ENCODE measurements at places on chromosomes 12 and 14.

- no peak for DNase-seq
Measured at GRCh38 chr12:119570771-119571170, 22.8 kb upstream of the TMEM233 start.

DNA sequence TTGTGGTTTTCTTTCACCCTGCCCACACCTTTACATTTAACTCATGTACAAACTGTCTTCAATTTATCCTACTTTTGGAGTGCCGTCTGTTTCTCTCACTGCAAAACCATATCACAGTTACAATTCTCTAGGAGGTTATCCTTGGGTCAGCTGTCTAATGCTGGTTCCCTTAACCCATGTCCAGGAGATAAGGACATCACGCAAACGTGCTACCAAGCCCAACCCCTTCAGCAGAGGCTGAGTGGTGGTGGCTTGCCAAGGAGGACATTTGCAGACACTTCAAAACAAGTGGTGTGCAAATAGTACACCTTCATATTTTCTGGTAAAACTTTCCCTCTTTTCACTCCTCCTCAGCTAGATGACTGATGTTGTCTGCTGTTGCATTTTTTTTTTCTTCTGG, 167.9 kb downstream of the PAX9 start:
- DNase-seq: no peak

DNA sequence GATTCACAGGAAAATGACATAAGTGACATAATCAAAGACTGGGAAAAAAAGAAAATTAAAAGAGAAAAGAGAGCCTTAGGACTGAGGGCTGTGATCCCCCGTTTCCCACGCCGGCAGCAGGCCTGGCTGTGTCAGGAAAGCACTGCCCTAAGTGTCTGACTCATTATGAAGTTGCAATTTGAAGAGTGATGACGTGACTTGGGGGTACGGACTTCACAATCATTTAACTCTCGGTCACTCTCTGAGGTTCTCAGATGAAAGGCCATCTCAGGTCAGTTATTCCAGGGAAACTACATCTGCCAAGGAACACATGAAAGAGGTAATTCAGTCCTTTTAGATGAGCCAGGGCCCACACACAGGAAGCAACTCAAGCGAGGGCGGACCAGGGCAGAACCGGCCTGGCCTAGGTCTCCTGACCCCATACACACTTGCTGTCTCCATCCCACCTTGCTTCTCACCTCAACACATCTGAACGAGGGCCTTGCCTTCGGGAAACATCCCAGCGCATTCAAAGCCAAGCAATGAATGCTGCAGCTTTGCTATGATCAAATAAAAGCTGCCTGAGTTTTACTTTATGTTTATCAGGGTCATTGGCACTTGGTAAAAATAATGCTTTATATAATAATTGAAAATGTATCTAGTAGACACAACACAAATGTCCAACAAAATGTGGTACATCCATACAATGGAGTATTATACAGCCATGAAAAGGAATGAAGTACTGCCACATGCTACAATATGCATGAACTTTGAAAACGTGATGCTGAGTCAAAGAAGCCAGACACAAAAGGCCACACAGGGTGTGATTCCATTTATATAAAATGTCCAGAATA, 2.7 kb downstream of the SSH1 start:
- DNase-seq: no peak

GRCh38 chr12:104704224-104704779, 247.6 kb downstream of the CHST11 start:
- DNase-seq: no peak

DNA sequence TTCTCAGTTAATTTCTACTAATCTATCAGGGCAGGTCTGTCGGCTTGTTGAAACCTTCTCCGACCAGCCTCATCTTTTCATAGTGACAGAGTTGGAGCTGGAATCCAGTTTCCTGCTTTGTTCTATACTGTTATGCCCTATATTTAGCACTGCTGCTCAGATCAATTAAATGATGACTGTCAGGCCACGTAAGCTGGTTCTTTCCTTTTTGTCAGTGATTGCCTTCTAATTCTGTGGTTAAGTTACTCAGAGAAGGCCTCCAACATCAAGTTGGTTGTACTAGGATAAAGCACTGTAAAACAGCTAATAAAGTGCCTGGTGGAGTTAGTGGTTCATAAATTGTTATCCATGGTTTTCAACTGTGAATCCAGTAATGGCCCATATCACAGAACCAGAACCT, 22.6 kb downstream of the DERA start:
- DNase-seq: no peak

DNA sequence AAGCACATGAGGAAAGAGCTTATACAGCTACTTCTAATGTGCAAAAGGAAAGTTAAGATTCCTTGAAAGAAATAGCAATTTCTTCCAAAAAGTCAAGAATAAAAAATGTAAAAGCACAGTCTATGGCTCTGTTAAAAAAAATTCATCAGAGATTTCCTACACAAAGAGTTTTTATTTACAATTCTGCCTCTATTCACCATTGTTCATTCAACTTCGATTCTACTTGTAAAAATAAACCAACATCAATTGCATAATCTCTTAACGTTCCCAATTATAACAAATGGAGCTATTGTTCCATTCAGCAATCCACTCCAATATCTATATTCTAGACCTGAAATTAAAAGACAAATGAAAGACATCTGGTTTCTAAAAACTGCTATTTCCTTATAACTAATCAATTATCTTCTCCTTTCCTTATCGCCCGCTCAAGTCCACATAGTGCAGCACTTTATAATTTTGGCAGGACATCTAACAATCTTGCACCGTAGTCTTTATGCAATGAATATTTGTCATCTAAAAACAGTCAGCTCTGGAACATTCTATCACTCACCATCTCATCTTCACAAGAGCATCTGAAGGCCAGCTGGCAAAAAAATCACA, 6.2 kb downstream of the EIF2S3B start:
- no peak for DNase-seq

- DNase-seq: no peak
Measured at GRCh38 chr12:51635346-51635745, 44.3 kb downstream of the SCN8A start.

- no peak for DNase-seq
Measured at GRCh38 chr12:40825156-40825555, 132.9 kb downstream of the CNTN1 start.

- no peak for DNase-seq
Measured at GRCh38 chr14:94844593-94845152, 74.8 kb upstream of the GSC start.

DNA sequence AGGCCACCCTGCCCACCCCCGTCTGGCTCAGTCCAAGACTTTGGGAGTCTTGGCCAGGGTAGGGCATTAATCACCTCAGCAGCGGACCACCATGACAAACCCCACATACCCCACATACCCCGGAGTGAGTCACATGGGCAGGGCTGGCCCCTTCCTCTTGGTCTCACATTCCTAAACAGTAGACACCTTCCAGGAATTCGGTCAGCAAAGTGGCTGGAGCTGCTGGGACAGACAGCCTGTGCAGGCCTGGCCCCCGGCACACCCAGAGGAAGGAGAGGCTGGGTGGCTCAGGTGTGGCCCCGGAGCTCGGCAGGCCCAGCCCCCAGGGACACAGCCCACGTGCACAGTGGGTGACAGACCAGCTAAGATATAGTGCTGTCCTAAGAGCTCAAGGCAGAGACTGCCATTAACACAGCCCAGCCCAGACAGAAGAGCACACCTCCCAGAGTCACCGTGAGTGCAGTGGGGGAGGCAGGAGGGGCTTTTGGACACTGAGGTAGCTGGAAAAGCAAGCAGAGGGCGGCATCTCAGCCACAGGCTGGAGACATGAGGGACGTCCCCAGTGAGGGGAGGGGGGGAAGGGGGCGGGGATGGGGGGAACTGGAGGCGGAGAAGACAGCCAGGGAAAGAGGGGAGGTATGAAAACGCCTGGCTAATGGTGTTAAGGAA, 24.0 kb downstream of the CCDC85C start:
- no peak for DNase-seq

- no peak for DNase-seq
Measured at GRCh38 chr12:91361864-91362263, 179.2 kb upstream of the DCN start.

DNA sequence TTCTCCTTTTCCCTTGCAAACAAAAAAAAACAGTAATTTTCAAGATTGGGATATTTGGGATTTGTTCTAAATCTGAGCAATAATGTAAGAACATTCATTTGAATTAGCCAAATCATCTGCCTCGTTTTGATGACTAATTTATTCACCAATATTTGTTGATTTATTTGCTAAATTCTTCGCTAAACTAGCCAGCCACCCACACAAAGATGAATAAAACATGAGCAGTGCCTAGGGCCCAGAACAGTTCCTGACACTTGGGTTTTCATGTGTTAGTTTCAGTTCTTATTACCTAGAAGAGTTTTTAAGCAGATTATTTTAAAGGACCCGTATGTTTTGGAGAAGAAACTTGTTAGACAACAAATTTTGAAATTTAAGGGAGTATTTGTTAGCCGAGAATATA, 1.4 kb downstream of the ETNK1 start:
- no peak for DNase-seq

- no peak for DNase-seq
Measured at GRCh38 chr12:12901158-12901791, 9.9 kb downstream of the GPRC5A start.

GRCh38 chr14:76870166-76870565, 44.0 kb downstream of the LRRC74A start:
- DNase-seq: no peak

DNA sequence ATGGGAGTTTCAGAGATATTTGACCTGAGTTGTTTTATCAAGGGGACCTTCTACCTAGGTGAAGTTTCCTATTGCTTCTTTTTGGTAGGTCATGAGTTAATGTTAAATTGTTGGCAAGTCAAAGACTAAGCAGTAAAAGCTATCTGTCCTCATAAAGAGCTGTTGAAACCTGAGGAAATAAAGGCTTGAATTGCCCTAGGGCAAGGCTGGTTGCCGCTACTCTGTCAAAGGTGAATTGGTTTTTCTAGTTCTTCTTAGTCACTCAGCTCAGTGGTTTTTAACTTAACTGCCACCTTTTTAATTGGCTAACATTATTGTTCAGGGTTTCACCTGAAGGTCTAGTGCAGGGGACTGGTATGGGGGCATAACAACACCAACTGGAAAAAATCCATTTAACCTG, 441.6 kb upstream of the FBXO33 start:
- DNase-seq: no peak

GRCh38 chr14:101357559-101358319, 203.6 kb upstream of the DIO3 start:
- no peak for DNase-seq

- no peak for DNase-seq
Measured at GRCh38 chr12:103858953-103859601, 18.0 kb upstream of the NT5DC3 start.

- DNase-seq: no peak
Measured at GRCh38 chr12:69726922-69727321, 11.7 kb upstream of the RAB3IP start.

GRCh38 chr14:58750321-58751269, 112.8 kb downstream of the DACT1 start:
- DNase-seq: no peak

DNA sequence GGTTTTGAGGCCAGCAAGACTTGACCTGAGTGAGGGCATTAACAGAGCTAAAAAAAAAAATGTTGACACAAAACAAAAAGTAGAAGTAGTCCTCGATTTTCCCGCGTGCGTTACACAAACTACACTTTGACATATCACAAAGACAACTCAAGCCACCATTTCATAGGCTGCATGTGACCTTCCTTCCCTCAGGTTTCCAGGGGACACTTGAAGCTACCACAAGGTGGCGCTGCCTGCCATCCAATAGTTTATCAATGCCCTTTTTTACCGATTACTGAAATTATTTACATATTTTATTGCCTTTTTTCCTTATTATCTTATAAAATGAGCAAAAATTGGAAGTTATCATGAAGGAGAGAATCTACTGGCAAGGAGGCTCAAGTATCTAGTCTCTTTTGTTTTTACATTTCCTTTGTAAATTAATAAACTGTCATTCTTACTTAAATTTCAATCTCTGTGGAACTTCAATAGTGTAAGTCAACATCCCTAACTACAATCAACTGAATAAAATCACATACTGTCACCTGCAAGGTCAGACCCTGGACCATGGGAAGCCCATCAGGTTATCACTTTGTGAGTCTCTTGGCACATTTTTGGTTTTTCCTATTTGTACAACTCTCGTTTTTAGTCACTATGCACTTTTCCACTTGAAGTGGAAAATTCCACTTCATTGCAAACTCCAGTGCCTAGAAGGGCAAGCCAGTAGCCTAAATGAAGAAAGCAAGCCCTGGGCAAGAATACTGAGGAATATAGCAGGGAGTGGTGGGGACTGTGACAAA, 84.6 kb upstream of the CPSF6 start:
- DNase-seq: peak; percentile 82

GRCh38 chr12:15823360-15824128, 34.4 kb upstream of the EPS8 start:
- no peak for DNase-seq

- no peak for DNase-seq
Measured at GRCh38 chr14:93960774-93961438, 15.5 kb downstream of the ASB2 start.

GRCh38 chr12:70839544-70839943, 81.0 kb downstream of the PTPRR start:
- no peak for DNase-seq

DNA sequence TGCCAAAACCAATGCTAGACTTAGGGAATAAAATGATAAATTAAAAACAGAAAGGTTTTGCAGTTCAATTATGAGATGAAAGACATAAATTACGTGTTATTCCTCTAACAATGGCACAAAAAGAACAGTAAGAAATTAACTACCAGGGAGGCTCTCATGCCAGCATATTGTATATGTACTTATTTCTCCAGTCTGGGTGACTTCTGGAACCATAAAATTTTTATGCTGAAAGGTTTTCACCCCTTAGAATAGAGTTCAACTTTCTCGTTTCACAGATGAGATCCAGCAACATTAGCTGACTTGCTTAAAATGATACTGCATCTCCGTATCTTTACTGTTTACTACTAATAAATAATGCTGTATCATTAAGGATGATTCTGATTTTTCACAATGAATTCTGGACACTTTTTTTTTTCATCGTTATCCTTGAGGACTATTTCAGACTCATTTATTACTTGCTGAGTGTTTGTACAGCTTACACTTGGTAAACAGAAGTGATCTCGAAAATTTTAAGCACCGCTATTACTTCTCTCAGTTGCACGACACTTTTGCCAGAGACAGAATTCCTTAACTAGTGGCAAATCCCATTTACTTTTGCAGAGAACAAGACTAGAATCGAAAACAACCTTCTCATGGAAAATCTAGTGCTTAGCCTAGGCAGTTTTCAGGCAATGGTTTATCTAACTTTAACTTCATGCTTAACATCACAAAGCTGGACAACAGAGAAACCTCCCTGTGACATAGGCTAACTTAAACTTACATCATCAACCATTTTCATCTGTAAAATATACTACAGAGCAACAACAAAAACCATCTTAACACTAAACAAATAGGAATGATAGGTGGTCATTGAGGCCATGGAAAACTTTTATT, 2.7 kb downstream of the RSRC2 start:
- no peak for DNase-seq

GRCh38 chr14:96038920-96039632, at the start of gene C14orf132:
TSS of gene C14orf132 (plus strand) at chr14:96039362. CDS start at chr14:96039501, 139 bp downstream.
- DNase-seq: peak; percentile 50

All from activated CD4-positive, alpha-beta T cell treated with anti-CD3 and anti-CD28 coated beads, Interleukin-2, amount 50 U/mL, for 1 hour (primary cell).